ENCODE measurements at places on chromosomes 13 and 19.

- peak; percentile 19 for DNase-seq
These were observed 103.5 kb upstream of the SPRY2 start for GRCh38 chr13:80444240-80445015.

DNA sequence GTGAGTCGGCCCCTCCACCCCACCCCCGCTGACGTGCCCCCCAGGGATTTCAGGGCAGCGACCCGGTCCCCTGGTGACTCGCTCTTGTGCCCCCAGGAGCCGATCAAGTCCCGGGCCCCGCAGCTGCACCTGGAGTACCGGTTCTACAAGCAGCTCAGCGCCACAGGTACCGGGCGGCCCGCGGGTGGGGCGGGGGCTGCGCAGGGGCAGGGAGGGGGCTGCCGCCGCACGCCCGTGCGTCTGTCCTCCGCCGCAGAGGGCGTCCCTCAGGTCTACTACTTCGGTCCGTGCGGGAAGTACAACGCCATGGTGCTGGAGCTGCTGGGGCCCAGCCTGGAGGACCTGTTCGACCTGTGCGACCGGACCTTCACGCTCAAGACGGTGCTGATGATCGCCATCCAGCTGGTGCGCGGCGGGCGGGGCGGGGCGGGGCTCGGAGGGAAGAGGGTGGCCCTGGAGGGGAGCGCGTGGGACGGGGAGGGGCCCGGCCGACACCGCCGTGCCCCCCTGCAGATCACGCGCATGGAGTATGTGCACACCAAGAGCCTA, 37.1 kb downstream of the BTBD2 start:
- DNase-seq = no peak

DNA sequence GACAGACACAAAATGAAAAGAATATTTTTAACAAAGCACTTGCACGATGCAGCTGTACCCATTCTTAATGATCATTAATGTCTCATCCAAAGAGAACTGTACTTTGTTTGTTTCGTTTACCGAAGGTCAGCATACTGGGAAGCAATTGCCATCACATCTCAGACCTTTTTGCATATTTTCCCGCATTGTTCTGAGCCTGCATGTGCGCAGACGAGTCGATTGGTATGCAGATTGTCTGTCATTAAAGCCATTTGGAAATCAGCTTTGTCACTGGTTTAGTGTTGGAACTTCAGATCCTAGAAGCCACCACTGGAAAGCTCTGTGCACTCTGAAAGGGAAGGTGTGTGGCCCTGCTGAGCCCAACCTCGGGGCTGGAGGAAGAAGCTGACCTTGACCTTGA, 15.6 kb downstream of the SPACA7 start:
- no peak for DNase-seq

- DNase-seq = no peak
These were observed 121.7 kb downstream of the FNDC3A start for GRCh38 chr13:49097374-49097773.

DNA sequence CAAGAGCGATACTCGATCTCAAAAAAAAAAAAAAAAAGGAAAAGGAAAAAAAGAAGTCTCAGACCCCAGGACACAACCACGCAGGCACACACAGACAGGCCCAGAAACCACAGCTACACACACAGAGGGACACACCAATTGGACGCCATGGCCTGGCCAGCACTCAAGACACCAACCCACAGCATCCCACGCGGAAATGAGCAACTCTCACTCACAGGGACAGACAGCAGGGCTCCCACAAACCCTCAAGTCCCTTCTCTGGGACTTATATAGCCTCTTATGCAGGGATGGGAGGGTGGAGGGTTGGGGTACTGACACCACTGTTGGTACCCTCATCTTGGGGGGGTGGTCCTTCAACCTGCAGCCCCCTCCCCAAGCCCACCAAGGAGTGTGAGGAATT, 5.9 kb downstream of the NOTCH3 start:
- no peak for DNase-seq

- no peak for DNase-seq
These were observed 7.1 kb upstream of the TOMM40 start for GRCh38 chr19:44883922-44884321.

DNA sequence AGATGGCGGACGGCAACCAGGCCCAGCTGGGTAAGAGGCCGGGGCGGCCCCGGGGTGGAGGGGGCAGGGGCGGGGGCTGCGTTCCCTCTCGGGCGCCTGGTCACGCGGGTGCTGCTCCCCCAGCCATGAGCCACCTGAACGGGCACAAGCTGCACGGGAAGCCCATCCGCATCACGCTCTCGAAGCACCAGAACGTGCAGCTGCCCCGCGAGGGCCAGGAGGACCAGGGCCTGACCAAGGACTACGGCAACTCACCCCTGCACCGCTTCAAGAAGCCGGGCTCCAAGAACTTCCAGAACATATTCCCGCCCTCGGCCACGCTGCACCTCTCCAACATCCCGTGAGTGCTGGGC, 11.1 kb downstream of the PTBP1 start:
- DNase-seq = no peak

- no peak for DNase-seq
These were observed 41.7 kb upstream of the EEF1AKMT1 start for GRCh38 chr13:20815464-20815863.

GRCh38 chr13:28753208-28753892, 34.6 kb upstream of the SLC46A3 start:
- peak; percentile 62 for DNase-seq
